ENCODE measurements at places on chromosomes 2 and 18.

GRCh38 chr2:223884399-223884798 is 47.0 kb upstream of the AP1S3 start:
- DNase-seq = peak; percentile 26

DNA sequence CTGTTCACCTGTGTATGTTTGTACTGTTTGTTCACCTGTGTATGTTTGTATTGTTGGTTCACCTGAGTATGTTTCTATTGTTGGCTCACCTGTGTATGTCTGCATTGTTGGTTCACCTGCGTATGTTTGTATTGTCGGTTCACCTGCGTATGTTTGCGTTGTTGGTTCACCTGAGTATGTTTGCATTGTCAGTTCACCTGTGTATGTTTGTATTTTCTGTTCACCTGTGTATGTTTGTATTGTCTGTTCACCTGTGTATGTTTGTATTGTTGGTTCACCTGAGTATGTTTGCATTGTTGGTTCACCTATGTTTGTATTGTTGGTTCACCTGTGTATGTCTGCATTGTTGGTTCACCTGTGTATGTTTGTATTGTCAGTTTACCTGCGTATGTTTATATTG is 14.6 kb downstream of the ADI1 start:
- DNase-seq = no peak

DNA sequence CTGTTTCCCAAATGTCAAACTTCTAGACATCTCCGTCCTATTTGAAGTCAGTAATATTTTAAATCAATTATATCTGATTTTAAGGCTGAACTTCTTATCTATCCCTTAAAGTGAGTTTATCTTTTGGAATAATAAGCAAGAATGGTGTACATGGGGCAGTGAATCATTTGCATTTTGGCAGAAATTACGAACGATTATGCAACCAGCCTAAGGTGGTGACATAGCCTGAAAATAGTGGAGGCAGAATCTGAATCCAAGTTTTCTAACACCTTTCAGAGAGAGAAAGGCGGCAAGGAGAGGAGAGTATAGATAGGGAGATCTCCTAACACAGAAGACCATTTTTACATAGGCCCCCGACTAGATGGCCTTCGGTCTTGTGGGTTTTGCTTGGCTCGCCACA is 10.7 kb downstream of the ZBTB14 start:
- no peak for DNase-seq

GRCh38 chr2:166373539-166373938 is 2.2 kb downstream of the SCN9A start:
- DNase-seq = no peak

DNA sequence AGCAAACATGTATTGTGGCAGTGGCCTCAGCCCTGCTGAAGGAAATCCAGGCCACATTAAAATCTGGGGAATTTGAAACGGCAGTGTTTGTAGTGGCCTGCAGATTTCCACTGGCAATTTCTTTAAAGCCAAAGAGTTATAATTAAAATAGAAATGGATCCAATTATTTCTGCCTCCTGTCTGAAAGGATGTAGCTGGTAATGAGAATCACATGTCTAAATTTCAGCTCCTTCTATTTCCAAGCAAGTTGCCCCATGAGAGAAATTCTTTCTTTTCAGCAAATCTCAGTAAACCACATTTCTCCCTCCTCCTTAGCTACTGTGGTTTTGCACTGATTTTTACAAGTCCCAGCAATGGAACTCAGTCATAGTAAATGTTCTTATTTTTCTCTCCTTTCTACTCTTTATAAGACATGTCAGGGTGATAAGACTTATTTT is 55.4 kb upstream of the ZNF396 start:
- DNase-seq = no peak

- DNase-seq = peak; percentile 17
Observed at GRCh38 chr2:213187386-213187785, 36.0 kb upstream of the IKZF2 start.

GRCh38 chr18:26480897-26481795 is 67.2 kb downstream of the KCTD1 start:
- DNase-seq = peak; percentile 96

- DNase-seq = peak; percentile 34
Observed at GRCh38 chr2:193517615-193518014, 1322.9 kb upstream of the TMEFF2 start.

DNA sequence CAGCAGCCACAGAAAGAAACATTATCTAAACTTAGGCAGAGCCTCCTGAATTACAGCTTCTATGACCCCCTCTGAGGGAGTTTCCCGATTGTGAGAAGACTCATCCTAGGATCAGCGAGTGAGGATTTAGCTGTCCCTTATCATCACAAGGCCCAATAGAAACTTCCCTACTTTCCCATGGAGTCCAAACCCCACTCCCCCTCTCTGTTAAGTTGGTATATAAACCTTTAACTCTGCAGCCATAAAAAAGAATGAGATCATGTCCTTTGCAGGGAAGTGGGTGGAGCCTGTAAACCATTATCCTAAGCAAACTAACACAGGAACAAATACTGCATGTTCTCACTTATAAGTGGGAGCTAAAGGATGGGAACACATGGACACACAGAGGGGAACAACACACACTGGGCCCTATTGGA is 78.8 kb downstream of the MYL12B start:
- DNase-seq = peak; percentile 79

GRCh38 chr2:23571085-23571484 is 186.1 kb downstream of the KLHL29 start:
- no peak for DNase-seq

DNA sequence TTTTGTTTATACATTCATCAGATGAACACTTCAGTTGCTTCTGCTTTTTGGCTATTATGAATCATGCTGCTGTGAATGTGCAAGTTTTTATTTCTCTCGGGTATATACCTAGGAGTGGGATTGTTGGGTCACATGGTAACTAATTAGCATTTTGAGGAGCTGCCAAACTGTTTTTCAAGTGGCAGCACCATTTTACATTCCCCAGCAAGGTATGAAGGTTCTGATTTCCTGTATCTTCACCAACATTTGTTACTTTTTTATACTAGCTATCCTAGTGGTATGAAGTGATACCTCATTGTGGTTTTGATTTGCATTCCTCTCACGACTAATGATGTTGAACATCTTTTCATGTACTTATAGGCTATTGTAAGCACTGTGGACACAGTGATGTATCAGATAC is 53.9 kb downstream of the DYNC1I2 start:
- DNase-seq = peak; percentile 84

DNA sequence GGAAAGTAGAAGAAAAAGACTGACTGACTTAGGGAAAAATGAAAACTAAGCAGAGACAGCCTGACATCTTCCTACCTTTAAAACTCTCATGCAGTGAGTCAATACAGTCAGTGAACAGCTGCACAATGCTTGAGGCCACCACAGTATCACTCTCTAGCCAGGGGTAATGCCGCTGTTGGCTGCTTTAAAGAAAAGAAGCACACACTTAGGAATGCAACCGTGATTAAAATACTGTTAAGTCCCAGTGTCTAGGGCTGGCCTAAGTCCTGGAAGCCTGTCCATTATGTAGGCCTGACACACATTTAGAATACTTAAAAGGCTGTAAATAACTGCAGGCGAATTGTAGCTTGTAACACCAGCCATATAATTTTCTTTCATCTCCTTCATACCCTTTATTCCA is 50.7 kb downstream of the SIGLEC15 start:
- DNase-seq = peak; percentile 12

GRCh38 chr2:54768772-54769428 is 45.4 kb downstream of the EML6 start:
- no peak for DNase-seq

DNA sequence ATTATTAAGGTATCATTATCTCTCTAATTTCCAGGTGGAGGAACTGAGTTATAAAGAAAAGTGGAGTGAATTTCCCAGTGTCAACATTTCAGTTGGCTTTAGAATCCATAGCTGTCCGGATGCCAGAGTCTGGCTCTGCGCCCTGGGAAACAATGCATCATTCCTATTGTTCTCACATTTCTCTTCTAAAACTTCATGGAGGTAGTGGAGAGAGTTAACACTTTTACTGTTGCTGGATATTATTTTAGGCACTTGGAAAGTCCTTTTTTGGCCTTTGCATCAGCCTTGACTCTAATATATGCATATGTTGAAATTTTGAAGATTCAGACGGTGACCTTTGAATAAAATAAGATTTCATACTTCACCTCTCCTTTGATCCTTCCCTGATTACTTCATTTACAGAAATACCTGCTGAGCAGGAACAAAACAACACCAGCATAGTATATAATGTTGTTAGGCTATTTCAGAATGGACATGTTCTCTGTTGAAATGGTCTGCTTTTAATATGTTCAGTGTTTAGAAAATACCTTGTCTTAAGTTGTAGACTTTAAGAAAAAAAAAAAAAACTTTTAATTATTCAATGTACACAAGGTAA is 148.8 kb downstream of the EPHA4 start:
- peak; percentile 31 for DNase-seq

GRCh38 chr18:60667016-60667415 is 294.4 kb upstream of the MC4R start:
- no peak for DNase-seq

DNA sequence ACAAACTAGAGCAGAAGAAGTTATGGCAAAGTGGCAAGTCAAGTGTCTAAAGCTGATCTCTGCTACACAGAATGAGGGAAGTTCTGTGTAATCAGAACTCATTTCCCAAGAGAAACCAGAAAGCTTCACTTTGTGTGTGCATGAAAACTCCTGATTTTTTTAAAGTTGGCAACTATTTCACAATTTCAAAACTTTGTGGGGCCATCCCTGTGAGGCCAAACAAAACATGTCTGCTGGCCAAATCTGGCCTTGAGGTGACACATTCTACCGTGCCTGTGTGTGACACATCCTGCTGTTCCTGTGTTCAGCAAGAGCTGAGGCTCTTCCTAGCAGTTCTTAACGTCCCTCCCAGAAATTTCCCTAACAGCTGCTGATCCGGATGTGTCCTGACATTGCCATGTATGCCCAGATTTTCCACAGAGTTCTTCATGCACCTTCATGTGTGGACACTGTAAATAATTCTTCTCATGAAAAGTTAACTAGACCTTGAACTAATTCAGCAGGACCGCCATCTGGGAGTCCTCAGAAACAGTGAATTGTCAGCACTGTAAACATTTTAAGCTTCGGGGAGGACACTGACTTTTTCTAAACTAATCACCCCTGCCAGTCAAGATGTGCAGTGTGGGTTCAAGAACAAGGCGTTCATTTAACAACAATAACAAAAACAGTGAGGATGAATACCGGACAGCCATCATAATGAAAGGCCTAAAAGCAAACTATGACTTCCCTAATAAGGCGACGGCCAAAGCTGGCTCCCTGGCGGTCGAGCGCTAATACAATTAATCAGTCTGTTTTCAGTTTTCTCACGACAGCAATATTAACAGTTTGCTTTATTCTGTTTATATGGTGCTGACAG is 99.0 kb downstream of the PLEKHM3 start:
- peak; percentile 69 for DNase-seq

GRCh38 chr2:120819720-120820210 is 84.1 kb downstream of the GLI2 start:
- DNase-seq = no peak

DNA sequence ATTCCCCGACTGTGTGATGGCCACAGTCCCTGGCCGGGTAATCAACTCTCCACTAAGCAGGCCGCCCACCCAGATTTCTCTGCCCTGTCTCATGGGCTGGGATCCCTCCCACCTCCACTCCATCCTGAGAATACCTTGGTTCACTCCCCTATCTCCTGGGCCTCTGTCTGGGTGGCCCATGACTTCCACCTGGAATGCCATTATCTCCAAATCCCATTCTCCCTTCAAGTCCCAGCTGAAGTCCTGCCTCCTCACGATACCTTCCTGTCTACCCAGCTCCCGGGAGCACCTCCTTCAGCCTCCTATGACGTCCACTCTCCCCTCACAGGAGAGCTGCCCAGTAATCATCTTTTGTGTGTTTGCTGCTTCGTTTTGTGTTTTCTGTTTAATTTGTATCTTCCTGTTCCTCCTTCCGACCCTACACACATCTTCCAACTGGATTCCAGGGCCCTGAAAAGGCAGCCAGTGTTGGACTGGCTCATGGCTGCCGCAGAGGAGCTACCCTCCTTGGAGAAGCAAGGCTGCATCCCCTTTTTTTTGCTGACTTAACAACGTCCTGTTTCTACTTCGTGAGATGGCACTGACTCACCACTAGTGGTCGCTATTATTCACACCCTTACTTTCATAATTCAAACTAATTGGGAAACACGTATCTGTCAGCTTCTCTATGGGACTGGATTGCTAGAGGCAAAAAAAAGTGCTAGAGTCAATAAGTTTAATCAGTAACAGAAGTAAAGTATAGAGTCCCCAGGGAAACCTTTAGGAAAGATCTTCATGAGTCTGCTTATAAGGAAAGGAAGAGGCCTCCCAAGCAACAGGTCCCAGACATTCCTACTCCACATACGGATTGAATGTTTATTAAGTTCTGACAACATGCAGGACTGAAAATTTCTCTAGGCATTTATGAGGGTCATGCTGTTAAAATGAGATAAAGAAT is 171.9 kb upstream of the GATA6 start:
- peak; percentile 49 for DNase-seq

- peak; percentile 95 for DNase-seq
Observed at GRCh38 chr2:12317814-12318426, 398.8 kb upstream of the TRIB2 start.

GRCh38 chr2:205451901-205452512 is 230.3 kb upstream of the NRP2 start:
- peak; percentile 4 for DNase-seq

GRCh38 chr2:151765760-151766410 is 31.6 kb upstream of the NEB start:
- DNase-seq = no peak

DNA sequence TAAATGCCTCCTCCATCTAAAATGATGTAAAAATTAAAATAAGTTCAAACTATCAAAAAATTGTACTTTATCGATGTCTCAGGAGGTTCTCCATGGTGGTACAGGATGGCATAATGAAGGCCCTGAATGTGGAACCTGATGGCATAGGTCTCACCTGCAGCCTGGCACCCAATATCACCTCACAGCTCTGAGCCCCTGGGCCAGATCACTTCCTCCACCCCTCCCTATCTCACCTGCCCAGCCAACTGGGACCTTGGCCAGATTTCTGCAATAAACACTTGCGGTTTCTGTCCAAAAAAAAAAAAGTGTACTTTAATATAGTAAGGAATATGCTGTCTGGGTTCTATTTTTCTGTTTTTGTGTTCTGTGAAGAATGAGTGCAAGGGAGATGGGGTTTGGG is 6.7 kb upstream of the RBM45 start:
- DNase-seq = no peak

Measured in M059J (cell line).